Activated CD4-positive, alpha-beta memory T cell treated with anti-CD3 and anti-CD28 coated beads for 36 hours (primary cell): ENCODE measurements at places on chromosomes 6 and 20. TPM values are rescaled to one million over a fixed set of nuclear protein-coding genes. Genes with fewer than 3 reads are reported as not detected.

DNA sequence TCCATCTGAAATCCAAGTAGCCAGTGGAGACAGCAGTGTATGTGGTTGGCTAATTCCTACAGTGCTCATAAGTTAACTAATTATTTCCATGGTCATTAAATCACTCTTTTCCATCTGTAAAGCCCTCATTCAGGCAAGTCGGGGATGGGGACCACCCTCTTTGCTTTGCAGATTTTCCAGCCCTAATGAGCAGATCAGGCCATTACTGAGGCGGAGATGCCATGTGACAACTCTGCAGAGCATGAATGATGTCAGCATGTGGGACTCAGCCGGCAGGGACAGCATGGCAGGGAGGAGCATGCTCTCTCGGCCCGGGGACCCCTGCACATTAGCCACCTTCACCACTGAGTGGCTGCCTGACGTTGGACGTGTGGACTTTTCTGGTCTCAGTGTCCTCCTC, 623.3 kb upstream of the CDH4 start:
- no peak overlapping the region for H3K4me3 ChIP-seq
- H3K36me3 ChIP-seq, result no peaks in the 10 kb centered on the region
- no peak overlapping the region for H3K27ac ChIP-seq

GRCh38 chr6:168999392-168999791, 254.3 kb downstream of the THBS2 start:
- no peak overlapping the region for H3K4me3 ChIP-seq
- no peak overlapping the region for H3K27ac ChIP-seq
- DNase-seq, result no peak

GRCh38 chr6:106820412-106820852, 154.1 kb downstream of the CD24 start:
- no peaks in the 10 kb centered on the region for H3K36me3 ChIP-seq
- DNase-seq, result no peak
- no peak overlapping the region for H3K27ac ChIP-seq
- peaks cover 8% of the 10 kb centered on the region for H3K27me3 ChIP-seq

DNA sequence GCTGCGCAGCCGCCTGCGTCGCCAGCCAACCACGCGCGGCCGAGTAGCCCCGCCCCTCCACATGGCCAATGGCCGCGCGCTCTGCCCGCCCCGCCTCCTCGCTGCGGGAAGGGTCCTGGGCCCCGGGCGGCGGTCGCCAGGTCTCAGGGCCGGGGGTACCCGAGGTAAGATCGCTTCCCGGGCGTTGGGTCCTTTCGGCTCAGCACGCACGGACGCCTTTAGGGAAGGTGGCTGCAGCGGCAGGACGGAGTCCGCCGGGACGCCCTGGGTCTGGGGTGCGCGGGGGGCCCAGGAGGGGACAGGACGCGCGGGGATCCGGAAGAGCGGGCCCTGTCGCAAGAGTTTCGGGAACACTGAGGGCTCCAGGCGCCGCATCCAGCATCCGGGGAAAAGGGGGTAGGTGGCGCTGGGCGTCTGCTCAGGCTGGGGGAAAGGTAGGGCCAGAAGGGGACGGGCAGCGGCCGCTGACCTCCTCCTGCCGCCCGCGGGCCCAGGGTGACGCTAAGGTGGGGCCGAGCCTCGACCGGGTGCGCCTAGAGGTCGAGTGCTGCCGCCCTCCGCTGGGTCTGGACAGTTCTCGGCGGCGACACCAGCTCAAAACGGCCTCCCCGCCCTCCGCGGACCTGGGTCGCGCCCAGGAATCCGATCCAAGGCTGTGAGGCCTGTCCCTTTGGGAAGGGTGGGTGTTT, at the start of gene MAVS:
Gene MAVS (plus strand): TSS at position 95 of the 689 bp plus-strand sequence. CDS start 7,791 bp downstream, outside the sequence.
- peak; percentile 89 for DNase-seq
- H3K4me3 ChIP-seq, result peak within 1 kb of the TSS; percentile 91
- H3K36me3 ChIP-seq, result no peaks in the 10 kb centered on the region
- H3K27me3 ChIP-seq, result no peaks in the 10 kb centered on the region
- H3K27ac ChIP-seq, result peak within 1 kb of the TSS; percentile 85

- DNase-seq, result no peak
- no peaks in the 10 kb centered on the region for H3K4me1 ChIP-seq
- no peak overlapping the region for H3K4me3 ChIP-seq
- peaks cover 16% of the 10 kb centered on the region for H3K27me3 ChIP-seq
- H3K27ac ChIP-seq, result no peak overlapping the region
Measured at GRCh38 chr6:14010275-14010674, 85.5 kb downstream of the RNF182 start.

BACH2 gene
- 55.4 TPM for total RNA-seq

PNPLA1 gene
- total RNA-seq, result not detected

HLA-DQA2 gene
- not detected for total RNA-seq

ACSS1 gene
- total RNA-seq, result 16.2 TPM

LINC00237 gene
- total RNA-seq, result not detected

PTCHD4 gene
- not detected for total RNA-seq

TFAP2A gene
- total RNA-seq, result 0.21 TPM
